ENCODE measurements at places on chromosomes 7 and 10. TPM values are rescaled to one million over a fixed set of nuclear protein-coding genes. Genes with fewer than 3 reads are reported as not detected.

The PNLIPRP2 gene
- not detected for total RNA-seq

The MOSPD3 gene
- 16.7 TPM for total RNA-seq

The HK1 gene
- 238 TPM for total RNA-seq

The AGR3 gene
- not detected for total RNA-seq

The TAS2R3 gene
- total RNA-seq: 0.88 TPM

The FAM25C gene
- total RNA-seq: not detected

The CRPPA gene
- 1.5 TPM for total RNA-seq

The CFAP69 gene
- total RNA-seq: 1.5 TPM

The SUN3 gene
- not detected for total RNA-seq

The TSC22D4 gene
- total RNA-seq: 90.9 TPM

The HOXA2 gene
- not detected for total RNA-seq

The LRIT1 gene
- total RNA-seq: not detected

The EPDR1 gene
- total RNA-seq: 1.3 TPM

The CPA2 gene
- not detected for total RNA-seq

The PCGF6 gene
- total RNA-seq: 17.9 TPM

The TMEM196 gene
- not detected for total RNA-seq

The DGKB gene
- total RNA-seq: not detected

The VDAC2 gene
- 263 TPM for total RNA-seq

The LMBR1 gene
- 47.8 TPM for total RNA-seq

The SVOPL gene
- total RNA-seq: not detected

The IGFBP3 gene
- total RNA-seq: 0.82 TPM

The SPDYE2B gene
- total RNA-seq: not detected

The CLDN4 gene
- total RNA-seq: not detected

The TMEM229A gene
- not detected for total RNA-seq

The BEND7 gene
- not detected for total RNA-seq

The PDE6C gene
- not detected for total RNA-seq

The SLC13A1 gene
- not detected for total RNA-seq

The EVX1 gene
- total RNA-seq: not detected

The CADPS2 gene
- total RNA-seq: not detected

The IFIT2 gene
- total RNA-seq: 1.3 TPM

The HOXA3 gene
- not detected for total RNA-seq

The PNLIP gene
- not detected for total RNA-seq

The RADIL gene
- total RNA-seq: 0.29 TPM

The RGR gene
- not detected for total RNA-seq

The ICA1 gene
- 0.82 TPM for total RNA-seq

The FXYD4 gene
- not detected for total RNA-seq

The RBP3 gene
- not detected for total RNA-seq

The MBL2 gene
- not detected for total RNA-seq

The SERPINE1 gene
- 0.19 TPM for total RNA-seq

The NPTX2 gene
- 0.23 TPM for total RNA-seq

The EBF3 gene
- total RNA-seq: not detected

The CPSF4 gene
- total RNA-seq: 65.2 TPM

The GPR146 gene
- total RNA-seq: 2.1 TPM

The ADRB1 gene
- 0.57 TPM for total RNA-seq

The ANKRD1 gene
- total RNA-seq: not detected

The ZNF727 gene
- 0.17 TPM for total RNA-seq

The CNPY1 gene
- not detected for total RNA-seq

The PON1 gene
- total RNA-seq: not detected
